ENCODE measurements at places on chromosomes 11 and 22.

DNA sequence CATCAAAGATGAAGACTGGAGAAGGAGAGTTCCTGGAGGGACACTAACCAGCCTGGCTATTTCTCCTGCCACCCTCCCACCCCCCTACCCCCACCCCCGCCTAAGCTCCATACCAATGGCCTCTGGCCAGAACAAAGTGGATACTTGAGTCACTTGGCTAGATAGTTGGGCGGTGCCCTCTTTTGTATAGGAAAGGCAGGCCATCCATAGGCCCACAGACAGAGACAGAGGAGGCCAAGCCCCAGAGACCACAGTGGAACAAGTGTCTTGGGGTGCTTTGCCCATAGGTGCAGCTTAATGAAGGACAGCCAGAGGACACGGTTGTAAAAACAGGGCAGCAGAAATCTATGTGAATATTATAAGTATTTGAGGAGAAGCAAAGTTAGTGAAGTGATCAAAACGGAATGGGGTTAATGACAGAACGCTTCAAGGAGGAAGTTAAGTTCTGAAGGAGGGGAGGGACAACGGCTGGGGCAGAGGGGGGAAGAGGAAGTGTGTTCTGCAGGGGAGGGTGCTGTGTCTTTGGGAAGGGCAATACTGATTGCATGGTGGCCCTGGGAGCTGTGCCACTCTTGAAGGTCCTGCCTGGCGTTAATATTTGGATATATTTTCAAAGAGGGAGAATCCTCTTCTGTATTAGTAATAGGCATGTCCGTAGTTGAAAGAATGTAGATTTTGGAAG is 32.7 kb downstream of the FLI1 start:
- peak; percentile 23 for DNase-seq

- DNase-seq = no peak
Measured at GRCh38 chr11:4102711-4103110, 8.1 kb downstream of the RRM1 start.

GRCh38 chr11:12719221-12719620 is 45.0 kb downstream of the TEAD1 start:
- DNase-seq = no peak

DNA sequence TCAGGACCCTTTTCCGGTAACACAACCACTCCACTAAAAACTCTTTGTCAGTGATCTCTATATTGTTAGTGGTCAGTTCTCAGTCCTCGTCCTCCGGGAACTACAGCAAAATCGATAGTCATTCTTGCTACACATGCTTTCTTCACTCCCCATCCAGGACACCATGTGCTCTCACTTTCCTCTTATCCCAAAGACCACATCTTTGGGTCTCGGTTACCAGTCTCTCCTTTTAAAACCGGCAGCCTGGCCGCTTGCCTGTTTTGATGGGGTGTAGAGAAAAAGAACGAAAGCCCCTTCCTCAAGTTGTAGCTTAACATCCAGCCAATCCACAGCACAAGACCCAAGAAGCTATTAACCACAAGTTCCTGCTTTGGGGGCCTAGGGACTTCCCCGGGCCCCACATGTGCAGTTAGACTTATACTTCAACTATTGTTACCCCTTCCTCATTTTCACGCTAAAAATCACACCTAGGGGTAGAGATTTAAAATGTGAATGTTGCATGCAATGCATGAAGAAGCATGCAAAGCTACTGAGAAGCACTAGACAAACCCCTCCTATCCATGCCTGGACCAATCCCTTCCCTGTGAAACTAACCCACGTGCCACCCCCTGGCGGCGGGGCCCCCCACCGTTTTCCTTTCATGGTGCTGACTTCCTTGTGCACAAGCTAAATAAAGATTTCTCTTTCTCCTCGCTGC is 1.5 kb upstream of the TOLLIP start:
- no peak for DNase-seq

GRCh38 chr11:30650266-30650665 is 64.1 kb upstream of the MPPED2 start:
- no peak for DNase-seq

GRCh38 chr11:96090711-96091110 is 166.8 kb upstream of the MTMR2 start:
- no peak for DNase-seq

DNA sequence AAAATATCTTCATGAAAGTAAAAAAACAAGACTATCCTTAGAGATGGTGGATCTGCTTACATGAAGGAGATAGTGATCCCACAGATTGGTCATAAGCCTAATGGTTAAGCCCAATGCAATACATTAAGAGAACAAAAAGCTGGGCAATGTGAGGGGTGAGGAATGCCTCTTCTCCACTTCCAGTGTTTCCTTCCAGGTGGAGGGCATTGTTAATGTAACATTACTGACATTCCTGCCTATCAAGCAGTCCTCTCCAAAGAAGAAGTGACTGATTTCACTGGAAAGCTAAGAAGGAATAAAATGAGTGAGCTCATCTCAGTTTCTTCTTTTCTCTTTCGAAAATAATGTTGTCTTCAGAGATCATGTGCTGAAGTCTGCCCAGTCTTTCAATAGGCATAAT is 207.8 kb downstream of the RAB38 start:
- no peak for DNase-seq

GRCh38 chr11:80613655-80614054 is 1172.8 kb upstream of the TENM4 start:
- no peak for DNase-seq

- no peak for DNase-seq
Measured at GRCh38 chr11:113189909-113190667, 124.3 kb upstream of the TTC12 start.
